ENCODE measurements at places on chromosomes 1 and 21.

GRCh38 chr1:149906570-149907075 lies 7.3 kb downstream of the BOLA1 start:
- DNase-seq, result no peak

- no peak for DNase-seq
These were observed 22.3 kb downstream of the WLS start for GRCh38 chr1:68210027-68210426.

- DNase-seq, result no peak
These were observed 15.8 kb upstream of the TBCE start for GRCh38 chr1:235351441-235351840.

DNA sequence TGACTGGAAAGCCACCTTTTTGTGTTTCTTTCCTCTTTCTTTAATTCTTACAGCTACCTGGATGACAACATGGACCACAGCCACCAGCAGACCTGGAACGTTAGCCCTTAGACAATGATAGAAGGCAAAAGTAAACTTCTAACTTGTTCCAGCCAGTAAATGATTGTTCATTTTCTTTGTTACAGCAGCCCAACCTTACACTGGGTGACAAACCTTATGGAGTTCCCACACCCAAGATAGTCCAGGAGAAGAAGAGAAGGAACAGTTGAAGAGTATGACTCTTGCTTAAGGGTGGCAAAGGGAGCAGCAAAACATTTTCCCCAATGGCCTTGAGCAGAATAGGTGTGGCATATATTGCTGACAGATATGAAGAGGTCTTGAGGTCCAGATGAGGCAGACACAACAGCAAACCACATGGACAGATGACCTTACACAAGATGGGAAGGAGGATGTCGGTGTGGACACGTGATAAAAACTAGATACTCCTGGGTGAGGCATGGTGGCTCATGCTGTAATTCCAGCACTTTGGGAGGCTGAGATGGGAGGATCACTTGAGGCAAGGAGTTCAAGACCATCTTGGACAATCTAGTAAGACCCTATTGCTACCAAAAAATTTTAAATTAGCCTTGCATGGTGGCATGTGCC lies 11.8 kb upstream of the FAM76A start:
- DNase-seq, result no peak

- no peak for DNase-seq
These were observed 15.1 kb upstream of the FOXJ3 start for GRCh38 chr1:42350086-42350485.

GRCh38 chr21:20151741-20152140 lies 846.5 kb upstream of the NCAM2 start:
- DNase-seq, result no peak

- DNase-seq, result no peak
These were observed 23.8 kb upstream of the CENPF start for GRCh38 chr1:214579183-214579582.

GRCh38 chr1:116131170-116131569 lies 20.0 kb downstream of the MAB21L3 start:
- DNase-seq, result no peak
